ENCODE measurements at places on chromosomes 1 and 21. TPM values are rescaled to one million over a fixed set of nuclear protein-coding genes. Genes with fewer than 3 reads are reported as not detected.

- no peak for DNase-seq
Measured at GRCh38 chr1:168921629-168922028, 184.9 kb upstream of the ATP1B1 start.

The DYNLT5 gene
- not detected for total RNA-seq

GRCh38 chr1:77704736-77705135, 22.3 kb upstream of the ZZZ3 start:
- no peak for DNase-seq

DNA sequence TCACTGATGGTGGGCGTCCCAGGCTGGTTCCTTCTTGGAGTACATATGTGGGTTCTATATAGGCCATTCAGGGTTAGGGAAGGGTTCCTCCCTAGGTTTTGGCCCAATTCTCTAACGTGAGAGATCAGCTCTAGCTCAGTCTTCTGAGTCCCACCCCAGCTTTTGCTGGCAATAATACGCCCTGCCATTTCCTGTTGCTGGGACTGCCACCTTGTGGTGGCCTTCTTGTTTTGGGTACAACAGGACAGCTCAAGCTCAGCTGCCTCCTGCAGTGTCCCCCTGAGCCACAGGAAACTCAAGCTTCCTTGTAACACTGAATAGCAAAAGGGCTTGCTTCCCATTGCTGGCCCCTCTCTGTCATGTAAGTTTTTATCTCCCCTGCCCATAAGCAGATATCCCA, 77.8 kb downstream of the BACH1 start:
- peak; percentile 59 for DNase-seq

The RNF186 gene
- 0.69 TPM for total RNA-seq

GRCh38 chr1:161885003-161885402, 118.9 kb downstream of the ATF6 start:
- DNase-seq = peak; percentile 75

DNA sequence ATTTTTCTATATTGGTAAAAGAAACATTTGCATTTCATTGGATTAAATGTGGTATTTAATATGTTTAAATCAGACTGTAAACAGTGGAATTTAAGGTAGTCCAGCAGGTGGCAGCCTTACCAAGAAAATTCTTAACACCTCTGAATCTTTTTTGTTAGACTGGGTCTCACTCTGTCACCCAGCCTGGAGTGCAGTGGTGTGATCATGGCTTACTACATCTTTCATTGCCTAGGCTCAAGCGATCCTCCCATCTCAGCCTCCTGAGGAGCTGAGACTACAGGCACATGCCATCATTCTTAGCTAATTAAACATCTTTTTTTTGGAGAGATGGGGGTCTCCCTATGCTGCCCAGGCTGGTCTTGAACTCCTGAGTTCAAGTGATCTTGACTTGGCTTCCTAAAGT, 98.8 kb downstream of the RABGAP1L start:
- peak; percentile 61 for DNase-seq

DNA sequence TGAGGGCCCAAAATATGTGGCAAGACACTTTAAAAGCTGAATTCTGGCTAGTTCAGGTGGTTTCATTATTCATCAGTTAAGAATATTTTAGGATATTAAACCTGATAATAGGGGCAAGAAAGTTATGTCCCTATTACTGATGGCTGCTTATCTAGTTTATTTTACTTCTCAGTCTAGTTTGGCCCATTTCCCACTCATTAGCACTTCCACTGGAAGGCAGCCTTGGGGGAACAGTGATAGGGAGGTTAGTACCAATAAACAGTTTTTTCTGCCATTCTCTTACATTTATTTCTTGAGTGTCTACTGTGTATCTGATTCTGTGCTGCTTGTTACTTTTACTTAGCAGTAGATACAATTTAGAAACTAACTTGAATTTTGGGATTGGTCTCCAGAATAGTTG, 9.0 kb downstream of the PPP1R12B start:
- DNase-seq = no peak

DNA sequence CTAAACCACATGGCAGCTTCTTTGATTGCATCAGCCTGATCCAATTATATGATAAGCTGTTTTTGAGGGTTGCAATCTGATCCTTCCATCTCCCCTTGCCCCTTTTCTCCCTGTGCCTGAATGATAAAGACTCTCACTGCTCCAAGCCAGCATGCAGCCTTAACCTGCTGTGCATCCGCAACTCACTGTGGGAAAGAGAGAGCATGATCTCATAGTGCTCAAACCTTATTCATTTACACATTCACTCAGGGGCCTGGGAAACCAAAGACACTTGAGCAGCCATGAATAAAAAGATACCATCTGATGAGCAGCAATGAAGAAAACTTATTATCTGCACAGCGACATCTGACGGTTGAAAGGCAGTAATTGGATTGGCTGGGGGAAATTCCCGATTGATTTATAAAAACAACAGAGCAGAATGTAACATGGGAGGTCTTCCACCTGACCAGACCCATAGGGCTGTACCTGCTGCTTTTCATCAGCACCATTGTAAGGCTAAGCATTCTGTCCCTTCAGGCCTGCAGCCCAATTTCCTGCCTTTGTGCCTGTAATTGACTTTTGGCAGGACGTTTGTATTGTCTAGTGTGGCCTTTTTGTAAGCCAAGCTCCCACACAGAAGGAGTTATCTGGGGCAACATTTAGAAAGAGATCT, 62.5 kb downstream of the KIAA0040 start:
- DNase-seq = peak; percentile 17

DNA sequence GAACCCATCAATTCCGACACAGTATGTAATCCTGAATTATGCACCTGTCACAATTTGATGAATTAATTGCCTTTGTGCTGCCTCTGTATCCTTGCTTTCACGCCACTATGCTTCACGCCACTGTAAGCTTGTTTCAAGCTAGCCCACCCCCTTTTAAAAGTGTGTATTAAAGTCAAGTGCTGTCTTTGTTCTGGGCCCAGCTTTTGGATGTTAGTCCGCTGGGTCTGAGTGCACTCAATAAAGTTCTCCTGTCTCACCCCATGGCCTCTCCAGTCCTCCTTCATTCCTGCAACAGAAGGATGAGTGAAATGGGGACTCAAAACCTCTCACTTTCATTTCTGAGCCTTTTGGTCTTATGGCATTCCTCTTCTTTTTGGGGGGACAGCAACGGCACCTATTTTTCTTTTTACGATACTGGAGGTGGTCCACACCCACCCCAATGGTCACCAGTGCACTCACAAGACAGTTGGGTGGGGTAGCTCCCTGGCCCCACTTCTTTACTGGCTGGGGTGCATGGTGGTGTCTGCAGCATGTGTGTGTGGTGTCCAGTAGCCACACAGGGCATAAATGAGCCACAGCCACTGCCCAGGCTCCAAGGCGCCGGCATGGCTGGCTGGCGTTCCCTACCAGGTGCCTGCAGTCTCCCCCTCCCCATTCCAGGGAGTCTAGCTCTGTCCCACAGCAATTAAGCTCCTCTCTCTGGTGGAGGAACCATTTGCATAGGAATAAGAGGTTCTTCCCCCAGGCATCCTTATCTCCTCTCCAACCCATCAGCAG, 1.8 kb downstream of the THEM4 start:
- DNase-seq = peak; percentile 21

- DNase-seq = no peak
Measured at GRCh38 chr1:76238094-76238628, 163.6 kb downstream of the ST6GALNAC3 start.

- no peak for DNase-seq
Measured at GRCh38 chr1:212002536-212002935, 32.8 kb downstream of the INTS7 start.

DNA sequence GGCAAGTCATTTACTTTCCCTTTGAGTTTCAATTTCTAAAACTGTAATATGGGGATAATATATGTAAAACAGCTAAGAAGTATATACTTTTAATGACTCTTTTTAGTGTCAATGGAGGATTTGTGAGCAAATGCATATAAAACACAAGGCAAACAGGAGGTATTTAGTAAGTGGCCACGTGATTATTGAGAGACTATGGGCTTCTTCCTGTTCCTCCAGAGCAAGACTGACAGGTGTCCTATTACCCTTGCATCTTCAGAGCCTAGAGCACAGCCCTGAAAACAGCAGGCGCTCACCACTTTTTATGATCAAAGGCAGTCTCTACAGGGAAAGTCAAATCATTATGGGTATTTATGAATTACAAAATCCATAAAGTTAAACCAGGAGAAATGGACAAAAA, 941 bp upstream of the ROR1 start:
- peak; percentile 43 for DNase-seq

DNA sequence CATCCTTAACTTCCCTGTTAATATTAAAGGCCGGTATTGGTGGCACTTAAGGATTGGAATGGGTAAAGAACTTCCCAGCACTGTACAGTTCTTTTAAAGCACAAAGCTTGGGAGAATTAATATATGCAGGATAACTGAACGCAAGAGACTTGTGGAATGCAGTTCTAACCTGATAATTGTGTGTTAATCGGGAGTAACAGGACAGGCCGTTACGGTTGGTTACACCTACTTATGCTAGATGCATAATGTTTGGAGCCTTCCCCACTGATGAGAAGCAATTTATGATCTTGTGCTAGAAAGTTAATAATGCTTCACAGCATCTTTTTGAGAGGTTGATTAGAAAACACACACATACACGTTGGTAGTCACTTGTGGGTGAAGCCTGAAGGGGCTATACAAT, 7.0 kb downstream of the CHTOP start:
- no peak for DNase-seq

The FMOD gene
- total RNA-seq = not detected

The OR2T2 gene
- not detected for total RNA-seq

The MTX1 gene
- total RNA-seq = 152 TPM

The GBP5 gene
- total RNA-seq = not detected

- no peak for DNase-seq
Measured at GRCh38 chr1:54786778-54787177, 14.3 kb downstream of the TTC22 start.
